ENCODE measurements at places on chromosomes 13 and 19.

- no peak for DNase-seq
Measured at GRCh38 chr19:55241143-55241934, 12.8 kb upstream of the TMEM86B start.

GRCh38 chr19:16794456-16795441 lies 34.4 kb upstream of the SIN3B start:
- no peak for DNase-seq

DNA sequence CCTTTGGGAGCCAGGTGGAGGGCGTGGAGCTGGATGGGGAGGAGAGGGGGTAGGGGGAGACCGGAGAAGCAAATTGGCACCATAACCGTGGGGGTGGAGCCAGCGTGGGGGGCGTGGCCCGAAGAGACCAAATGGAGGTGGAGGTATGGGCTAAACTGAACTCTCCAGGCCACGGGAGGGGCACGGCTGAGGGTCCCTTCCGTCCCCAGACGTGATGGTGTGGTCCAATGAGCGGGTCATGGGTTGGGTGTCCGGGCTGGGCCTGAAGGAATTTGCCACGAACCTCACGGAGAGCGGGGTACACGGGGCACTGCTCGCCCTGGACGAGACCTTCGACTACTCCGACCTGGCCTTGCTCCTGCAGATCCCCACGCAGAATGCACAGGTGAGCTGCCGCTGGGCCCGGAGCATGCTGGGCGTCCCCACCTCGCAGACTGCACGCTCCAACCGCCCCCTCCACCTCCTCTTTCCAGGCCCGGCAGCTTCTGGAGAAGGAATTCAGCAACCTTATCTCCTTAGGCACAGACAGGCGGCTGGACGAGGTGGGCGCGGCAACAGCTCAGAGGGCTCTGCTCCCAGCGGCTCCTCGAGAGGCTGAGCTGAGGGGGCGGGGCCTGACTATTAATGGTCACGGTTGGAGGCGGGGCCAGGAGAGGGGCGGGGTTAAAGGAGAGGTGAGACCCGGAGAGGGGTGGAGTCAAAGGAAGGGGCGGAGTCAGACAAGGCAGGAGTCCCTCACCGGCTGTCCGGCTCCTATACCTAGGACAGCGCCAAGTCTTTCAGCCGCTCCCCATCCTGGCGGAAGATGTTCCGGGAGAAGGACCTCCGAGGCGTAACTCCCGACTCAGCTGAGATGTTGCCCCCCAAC lies 6.2 kb downstream of the HRC start:
- DNase-seq: peak; percentile 96

DNA sequence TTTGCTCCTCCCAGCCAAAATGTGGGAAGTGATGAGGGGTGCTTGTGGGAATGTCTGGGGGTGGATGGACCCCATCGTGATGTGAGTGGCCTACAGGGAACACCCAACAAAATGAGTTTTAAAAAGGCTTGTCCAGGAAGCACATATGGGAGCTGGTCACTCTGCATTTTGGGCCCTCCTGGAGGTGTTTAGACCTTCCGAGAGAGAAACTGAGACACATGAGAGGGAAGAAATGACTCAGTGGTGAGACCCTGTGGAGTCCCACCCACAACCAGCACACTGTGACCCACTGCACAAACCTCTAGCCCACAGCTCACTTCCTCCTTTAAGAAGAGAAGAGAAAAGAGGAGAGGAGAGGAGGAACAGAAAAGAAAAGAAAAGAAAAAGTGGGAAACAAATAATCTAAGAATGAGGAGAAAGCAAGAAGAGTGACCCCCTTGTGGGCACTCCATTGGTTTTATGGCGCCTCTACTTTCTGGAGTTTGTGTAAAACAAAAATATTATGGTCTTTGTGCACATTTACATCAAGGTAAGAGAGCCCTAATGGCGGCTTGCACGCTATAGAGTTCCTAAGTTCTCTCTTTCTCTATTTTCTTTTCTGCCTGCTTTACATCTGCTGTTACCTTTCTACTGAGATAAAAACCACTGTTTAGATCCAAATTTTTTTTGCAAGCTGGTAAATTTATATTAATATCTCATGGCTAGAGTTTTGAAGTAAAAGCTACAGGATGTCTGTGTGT lies 13.3 kb upstream of the LILRB1 start:
- no peak for DNase-seq

All from lower leg skin (tissue), 4 donors.